ENCODE measurements at places on chromosomes 2 and 18.
A peak's percentile ranks its signal among the peaks of the same experiment; 100 is the strongest.

- no peak for DNase-seq
Observed at GRCh38 chr2:233474308-233475160, 92.0 kb downstream of the USP40 start.

- peak; percentile 55 for DNase-seq
Observed at GRCh38 chr18:23627321-23627720, 35.4 kb downstream of the ANKRD29 start.

DNA sequence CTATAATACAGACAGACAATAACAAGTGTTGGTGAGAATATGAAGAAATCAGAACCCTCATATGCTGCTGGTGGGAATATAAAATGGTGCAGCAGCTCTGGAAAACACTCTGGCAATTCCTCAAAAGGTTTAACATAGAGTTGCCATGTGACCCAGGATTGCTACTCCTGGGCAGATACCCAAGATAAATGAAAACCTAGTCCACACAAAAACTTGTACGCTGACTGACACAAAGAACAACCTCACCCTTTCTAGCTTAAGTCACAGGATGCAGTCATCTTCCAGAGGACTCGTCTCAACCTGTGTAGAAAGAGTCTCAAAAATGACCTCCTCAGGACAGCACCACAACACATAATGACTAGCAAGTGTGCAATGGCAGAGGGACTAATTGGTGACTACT, 71.6 kb upstream of the ACAA2 start:
- DNase-seq, result no peak

GRCh38 chr2:100396483-100396882, 21.0 kb downstream of the CHST10 start:
- DNase-seq, result no peak

DNA sequence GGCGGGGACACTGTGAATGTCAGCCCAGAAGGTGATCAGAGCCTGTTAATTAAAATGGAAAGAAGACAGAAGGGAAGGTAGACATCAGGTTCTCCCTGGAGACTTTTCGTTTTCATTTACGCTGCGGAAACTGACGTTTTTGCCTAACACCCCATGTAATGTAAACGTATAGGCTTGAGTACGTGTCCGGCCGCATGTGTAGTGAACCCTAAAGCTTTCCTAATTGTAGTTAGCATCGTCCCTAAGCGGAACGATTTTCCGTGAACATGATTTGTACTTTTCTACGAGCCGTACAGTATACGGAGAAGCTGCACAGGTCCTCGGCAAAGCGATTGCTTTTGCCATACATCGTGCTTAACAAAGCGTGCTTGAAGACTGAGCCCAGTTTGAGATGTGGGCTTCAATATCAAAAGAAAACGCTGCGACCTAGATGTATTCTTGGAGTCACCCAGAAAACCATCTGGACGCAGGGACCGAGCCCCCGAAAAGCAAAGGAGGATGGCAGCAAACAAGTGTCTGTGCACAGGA, 284 bp downstream of the TIMM21 start:
- peak; percentile 12 for DNase-seq

All from RKO (cell line).